ENCODE measurements at places on chromosomes 16 and 17.
A peak's percentile ranks its signal among the peaks of the same experiment; 100 is the strongest.

DNA sequence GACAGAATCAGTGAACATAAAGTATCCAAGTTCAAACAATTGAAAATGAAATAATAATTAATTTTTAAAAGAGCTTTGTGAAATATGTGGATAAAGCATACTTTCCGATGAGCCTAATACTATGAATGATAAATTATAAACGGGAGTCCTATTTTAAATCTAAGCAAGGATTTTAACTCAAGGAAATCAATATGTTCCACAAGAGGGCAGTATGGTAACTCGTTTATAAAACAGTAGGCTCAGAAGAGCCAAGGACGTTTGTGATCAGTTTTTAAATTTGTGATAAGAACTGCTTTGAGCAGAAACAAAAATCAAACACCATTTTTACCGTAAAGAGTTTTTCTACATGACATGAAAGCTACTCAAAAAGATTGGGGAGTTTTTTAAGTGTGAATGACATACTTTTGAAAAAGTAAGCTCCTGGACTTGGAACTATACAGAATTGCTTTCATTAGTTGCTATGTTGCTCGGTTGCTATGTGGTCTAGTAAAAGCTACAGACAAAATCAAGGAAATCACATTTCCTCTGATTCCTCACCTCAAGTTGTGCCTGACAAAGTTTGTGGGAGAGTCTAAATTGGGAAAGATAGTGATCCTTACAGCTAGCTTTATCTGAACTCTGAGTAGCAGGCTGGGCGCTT lies 11.8 kb upstream of the TEKT1 start:
- DNase-seq: peak; percentile 13

- no peak for DNase-seq
Observed at GRCh38 chr16:22075776-22076175, 16.6 kb upstream of the VWA3A start.

DNA sequence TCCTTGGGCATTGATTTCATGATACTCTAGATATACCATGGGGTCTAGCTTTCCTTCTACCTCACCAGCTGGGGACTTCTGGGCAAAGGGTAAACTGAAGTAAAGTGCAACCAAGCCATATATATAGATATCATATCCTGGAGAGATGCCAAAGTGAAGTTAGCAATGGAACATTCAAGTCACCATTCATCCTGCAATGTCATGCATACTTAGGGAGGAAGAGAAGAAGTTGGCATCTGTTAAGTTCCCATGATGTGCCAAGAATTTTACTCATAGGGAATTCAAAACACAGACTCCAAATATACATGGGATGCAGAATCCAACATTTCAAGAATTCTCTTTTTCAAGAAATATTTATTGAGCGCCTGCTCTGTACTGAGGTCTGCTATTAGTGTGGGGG lies 399.8 kb downstream of the HS3ST4 start:
- no peak for DNase-seq

DNA sequence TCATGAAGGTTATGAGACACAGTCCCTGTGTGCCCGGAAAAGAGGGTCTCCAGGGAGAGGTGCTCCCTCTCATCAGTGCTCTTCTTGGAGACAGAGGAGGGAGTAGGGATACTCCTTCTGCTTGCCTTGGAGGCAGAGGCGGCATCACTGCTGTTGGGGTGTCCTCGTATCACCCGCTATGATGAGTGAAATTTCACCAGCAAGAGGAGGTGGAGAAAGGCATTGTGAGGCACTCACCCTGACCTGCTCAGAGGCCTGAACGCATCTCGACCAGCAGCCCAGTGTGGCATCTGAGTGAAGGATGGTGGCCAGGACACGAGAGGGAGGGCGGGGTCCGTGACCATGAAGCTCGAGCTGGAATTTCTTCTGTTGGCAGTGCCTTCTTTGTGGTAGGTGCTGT lies 222.1 kb upstream of the CHMP6 start:
- no peak for DNase-seq

DNA sequence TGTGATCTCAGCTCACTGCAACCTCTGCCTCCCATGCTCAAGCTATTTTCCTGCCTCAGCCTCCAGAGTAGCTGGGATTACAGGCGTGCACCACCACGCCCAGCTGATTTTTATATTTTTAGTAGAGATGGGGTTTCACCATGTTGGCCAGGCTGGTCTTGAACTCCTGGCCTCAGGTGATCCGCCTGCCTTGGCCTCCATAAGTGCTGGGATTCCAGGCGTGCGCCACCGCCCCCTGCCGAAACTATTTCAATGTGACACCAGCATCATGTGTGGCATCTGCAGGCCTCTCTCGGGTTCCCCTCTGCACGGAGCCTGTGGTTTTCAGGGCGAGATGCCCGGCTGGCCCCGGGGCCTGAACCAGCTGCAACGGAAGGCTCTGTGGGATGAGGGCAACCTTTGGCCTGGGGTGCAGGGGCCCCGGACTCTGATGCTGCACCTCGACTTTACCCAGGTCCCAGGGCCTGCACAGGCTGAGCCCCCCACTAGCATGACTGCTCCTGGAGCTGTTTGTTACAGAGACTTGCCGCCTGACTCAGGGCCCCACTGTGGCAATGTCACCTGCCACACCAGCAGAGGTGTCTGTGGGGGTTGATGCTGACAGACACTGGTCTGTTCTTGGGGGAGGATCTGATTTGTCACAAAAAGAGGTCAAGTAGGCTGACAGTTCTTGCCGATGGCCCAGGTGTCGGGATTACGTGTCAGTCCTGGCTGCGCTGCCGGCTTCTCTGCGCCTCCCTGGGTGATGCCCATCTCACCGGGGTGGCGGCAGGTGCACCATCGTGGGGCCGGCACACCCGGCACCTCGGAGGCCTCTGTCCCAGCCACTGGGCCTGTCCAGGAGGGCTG lies 8.6 kb upstream of the TEX19 start:
- DNase-seq: no peak

DNA sequence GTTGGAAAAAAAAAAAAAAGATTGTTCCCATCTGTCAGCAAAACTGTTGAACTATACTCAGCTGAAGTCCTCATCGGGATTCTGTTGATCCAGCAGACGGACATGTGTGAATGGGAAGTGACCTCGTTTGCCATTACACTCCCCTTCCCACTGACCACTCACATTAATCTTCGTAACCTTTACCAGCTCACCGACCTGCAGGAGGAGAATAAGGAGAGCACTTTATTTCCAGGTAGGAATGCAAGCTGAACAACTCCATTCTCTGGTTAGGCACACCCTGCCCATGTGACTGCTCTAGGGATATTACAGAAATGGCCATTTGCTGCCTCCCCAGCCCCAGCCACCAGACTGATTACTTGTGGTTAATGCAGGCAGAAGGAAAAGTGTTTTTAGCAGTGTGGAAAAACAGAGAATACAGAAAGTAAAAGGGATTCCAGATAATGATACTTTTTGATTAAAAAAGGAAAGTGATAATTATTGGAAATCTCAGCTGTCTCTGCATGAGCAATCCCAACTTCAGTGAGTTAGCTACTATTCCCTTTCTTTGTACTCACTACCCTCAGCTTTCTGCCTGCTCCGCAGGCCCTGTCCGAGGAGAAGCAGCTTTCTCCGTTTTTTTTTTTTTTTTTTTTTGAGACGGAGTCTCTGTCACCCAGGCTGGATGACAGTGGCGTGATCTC lies 23.6 kb upstream of the YWHAE start:
- DNase-seq: no peak

- no peak for DNase-seq
Observed at GRCh38 chr16:20613481-20614185, 37.5 kb upstream of the ACSM2B start.

DNA sequence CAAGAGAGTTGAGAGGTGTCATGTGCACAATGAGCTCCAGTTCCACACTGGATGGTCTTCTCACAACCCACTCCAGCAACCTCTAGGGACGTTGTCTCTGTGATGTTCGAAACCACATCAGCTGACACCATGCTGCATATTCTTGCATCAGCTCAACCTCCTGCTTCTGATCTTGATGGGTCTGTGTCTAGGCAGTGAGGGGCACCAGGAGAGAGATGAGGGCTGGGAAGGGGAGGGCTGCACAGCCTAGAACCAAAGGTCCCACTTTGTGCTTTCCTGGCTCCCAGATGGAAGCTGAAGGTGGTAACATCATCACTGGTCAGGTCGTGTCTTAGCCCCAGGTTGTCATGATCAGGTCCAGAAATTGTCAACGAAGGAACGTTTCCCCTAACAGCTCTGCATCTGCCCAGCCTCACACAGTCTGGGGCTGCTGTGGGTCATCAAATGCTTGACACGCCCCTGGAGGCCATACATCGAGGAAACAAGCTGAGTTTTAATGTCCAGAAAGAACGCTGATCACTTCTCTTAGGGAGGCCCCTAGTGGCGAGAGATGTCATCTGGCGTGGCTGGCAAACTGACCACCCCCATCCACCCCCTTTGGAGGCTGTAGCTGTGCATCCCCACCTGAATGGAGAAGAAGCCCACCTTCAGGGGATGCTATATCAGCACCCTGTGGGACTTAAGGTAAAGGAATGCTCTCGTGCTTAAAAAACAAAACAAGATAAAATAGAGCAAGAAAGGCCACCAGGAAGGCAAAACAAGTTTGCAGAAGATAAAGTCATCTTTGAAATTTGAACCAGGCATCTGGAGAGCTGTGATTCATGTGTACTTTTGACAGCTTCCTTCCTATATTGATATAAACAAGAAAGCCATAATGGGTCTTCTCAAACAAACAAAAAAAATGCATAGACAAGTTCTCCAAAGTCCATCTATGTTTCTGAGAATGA lies 58.3 kb downstream of the WIPI1 start:
- no peak for DNase-seq

DNA sequence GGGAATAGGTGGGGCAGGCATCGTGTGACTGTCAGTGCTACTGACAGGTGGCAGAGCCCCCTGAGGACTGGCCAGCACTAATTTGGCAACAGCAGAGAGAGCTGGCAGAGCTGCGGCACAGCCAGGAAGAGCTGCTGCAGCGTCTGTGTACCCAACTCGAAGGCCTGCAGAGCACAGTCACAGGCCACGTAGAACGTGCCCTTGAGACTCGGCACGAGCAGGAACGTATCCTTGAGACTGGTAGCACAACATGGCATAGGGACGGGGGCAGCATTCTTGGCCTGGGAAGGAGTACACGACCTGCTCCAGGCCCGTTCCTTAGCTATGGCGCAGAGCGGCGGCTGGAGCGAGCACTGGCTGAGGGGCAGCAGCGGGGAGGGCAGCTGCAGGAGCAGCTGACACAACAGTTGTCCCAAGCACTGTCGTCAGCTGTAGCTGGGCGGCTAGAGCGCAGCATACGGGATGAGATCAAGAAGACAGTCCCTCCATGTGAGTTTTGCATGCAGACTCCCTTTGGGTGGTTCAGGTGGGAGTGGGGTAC lies 3.0 kb upstream of the NRN1L start:
- no peak for DNase-seq

- DNase-seq: no peak
Observed at GRCh38 chr17:28950752-28951427, 428 bp downstream of the PHF12 start.

DNA sequence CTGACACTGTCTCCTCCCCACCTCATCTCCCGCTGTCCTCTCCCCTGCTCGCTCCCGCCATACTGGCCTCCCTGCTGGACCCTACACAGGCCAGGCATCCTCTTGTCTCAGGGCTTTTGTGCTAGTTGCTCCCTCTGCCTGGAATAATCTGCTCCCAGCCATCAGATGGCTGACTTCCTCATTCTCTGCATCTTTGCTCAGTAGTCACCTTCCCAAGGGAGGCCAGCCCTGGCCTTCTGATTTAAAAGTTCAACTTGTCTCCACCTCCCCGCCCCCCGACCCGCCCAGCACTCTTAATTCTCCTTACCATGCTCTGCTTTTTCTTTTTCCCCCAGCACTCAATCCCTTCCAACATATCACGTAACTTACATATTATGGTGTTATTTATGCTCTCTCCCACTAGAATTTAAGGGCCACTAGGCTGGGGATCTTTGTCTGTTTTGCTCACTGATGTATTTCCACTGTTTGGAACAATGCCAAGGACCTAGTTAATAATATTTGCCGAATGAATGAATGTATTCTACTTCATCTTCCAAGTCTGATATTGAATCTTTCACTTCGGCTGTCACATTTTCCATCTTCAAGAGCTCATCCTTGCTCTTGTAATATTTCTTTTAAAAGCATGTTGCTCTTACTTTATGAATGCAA lies 178.3 kb downstream of the CDK5R1 start:
- no peak for DNase-seq

GRCh38 chr17:5705081-5705875 lies 121.0 kb upstream of the NLRP1 start:
- DNase-seq: no peak

DNA sequence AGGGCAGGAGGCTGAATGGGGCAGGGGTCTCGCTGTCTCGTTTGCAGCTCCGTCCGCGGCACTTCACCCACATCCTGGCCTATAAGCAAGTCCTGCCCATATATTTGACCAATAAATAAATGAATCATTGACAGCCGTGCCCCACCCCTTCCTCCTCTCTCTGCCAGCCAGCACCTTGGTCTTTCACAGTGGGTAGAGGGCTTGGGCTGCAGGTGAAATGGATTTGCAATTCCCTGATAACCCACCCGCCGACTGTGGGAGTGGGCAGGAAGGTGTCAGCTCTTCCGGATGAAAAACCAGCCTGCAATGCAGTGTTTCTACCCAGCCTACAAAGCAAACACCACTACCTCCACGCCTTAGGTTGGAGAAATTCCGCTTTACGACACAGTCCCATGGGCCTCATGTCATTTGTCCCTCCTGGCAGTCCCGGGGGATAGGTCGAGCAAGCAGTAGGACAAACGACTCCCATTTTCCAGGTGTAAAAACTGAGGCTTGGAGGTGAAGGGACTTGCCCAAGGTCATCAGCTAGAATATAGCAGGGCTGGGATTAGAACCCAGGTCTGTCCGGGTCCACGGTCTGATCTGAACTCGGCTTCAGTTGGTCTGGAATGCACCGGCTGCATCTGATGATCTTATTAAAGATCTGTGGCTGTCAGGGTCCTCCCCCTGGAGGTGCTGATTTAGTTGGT lies 79.0 kb downstream of the ABCC1 start:
- DNase-seq: no peak

DNA sequence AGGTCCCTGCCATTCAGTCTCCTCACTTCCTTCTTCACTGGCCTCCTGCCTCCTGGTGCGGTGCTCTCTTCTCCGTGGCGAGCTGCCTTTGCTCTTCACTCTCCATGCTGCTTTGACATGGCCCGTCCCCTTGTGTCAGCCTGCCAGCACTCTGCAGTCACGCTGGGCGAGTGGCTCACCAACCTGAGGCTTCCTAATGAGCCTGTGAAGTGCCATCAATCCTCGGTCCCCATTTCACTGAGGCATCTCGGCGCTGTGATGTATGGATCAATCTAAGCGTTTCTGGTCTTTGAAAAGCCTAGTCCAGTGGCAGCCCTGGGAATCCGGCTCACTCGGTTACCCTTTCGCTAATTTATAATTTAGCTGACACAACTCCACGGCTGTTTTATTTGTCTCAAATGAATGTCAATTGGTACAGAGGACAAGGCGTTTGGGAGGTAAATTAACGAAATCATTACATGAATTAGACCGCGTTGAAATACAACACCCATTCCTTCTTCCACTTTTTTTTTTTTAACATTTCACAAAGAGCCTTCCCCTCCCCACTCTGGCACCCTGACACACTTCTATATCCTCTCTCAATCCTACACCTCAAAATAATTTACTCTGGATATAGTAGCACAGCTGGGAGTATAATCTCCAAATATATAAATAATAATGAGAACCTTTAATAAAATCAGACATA lies 610.7 kb downstream of the TMEM114 start:
- no peak for DNase-seq

- no peak for DNase-seq
Observed at GRCh38 chr17:59651346-59651745, 31.7 kb downstream of the CLTC start.

GRCh38 chr17:27569884-27570577 lies 61.0 kb upstream of the LGALS9 start:
- no peak for DNase-seq
